ENCODE measurements at places on chromosomes 12 and 14.

DNA sequence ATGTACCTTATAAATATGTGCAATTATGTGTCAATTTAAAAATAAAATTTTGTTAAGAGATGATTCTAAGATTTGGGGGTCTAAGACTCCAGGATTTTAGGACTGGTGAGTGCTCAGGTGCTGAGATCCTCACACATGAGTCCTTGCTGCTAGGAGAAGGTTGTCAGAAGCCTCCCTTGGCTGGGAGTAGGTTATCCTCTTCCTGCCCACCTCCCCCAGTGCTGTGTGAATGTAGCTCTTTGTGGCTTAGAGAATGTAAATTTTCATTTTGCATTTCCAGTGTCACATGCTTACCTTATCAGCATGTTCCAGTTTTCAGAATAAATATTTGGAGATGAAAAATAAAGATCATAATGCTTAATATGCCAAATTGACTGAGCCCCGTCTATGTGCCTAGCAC, 114.2 kb upstream of the MDM1 start:
- no peak for DNase-seq

GRCh38 chr12:5904969-5905368, 40.1 kb downstream of the ANO2 start:
- DNase-seq, result no peak

DNA sequence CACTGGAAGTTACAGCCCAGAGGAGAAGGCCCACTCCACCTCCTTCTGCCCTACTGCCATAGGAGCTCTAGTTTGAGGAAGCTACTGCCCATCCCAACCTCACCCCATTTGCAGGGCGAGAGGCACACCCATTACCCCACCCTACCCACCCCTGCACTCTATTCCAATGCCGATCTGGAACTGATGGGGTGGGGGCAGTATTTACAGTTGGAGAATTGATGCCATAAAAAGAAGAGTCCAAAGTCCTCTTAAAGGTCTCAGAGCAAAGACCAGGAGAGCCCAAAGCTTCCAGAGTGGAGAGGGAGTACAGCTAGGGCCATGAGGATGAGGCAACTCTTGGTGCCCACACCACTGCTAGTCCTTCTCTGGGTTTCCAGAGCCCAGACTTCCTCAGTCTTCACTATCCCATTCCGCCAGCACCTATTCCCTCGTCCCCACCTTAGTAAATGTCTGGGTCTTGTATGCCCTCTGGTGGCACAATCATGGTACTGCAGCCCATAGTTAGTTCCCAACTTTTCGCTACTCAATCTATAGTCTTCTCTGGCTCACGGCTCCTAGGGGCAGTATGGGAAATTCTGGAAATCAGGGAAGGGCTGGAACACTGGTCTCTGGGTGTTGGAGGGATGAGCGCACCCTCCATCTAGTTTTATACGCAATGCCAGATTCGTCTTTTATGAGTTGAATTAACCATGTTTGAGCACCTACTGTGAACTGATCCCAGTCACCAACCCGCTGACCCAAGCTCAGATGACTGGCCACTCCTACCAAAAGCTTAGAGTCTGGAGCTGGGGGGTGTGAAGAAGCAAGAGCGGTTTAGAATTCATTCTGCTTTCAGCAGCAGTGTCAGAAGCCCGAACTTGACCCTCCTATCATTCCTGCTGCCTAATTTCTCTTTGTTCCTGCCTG, 6.9 kb upstream of the ADCY6 start:
- DNase-seq, result peak; percentile 38

- DNase-seq, result no peak
Measured at GRCh38 chr14:32307881-32308582, 21.1 kb upstream of the AKAP6 start.

GRCh38 chr12:57234571-57235016, 5.1 kb downstream of the SHMT2 start:
- DNase-seq, result no peak

- DNase-seq, result peak; percentile 68
Measured at GRCh38 chr12:31736472-31736871, 7.7 kb upstream of the AMN1 start.

GRCh38 chr14:52692248-52692962, 3.0 kb downstream of the ERO1A start:
- DNase-seq, result no peak

- DNase-seq, result no peak
Measured at GRCh38 chr12:3962631-3963483, 89.7 kb upstream of the PARP11 start.

GRCh38 chr12:20415028-20415427, 46.7 kb downstream of the PDE3A start:
- no peak for DNase-seq

GRCh38 chr12:34294671-34295365, 272.5 kb downstream of the ALG10 start:
- DNase-seq, result no peak

GRCh38 chr14:83085136-83085535, 1551.5 kb upstream of the SEL1L start:
- DNase-seq, result no peak

DNA sequence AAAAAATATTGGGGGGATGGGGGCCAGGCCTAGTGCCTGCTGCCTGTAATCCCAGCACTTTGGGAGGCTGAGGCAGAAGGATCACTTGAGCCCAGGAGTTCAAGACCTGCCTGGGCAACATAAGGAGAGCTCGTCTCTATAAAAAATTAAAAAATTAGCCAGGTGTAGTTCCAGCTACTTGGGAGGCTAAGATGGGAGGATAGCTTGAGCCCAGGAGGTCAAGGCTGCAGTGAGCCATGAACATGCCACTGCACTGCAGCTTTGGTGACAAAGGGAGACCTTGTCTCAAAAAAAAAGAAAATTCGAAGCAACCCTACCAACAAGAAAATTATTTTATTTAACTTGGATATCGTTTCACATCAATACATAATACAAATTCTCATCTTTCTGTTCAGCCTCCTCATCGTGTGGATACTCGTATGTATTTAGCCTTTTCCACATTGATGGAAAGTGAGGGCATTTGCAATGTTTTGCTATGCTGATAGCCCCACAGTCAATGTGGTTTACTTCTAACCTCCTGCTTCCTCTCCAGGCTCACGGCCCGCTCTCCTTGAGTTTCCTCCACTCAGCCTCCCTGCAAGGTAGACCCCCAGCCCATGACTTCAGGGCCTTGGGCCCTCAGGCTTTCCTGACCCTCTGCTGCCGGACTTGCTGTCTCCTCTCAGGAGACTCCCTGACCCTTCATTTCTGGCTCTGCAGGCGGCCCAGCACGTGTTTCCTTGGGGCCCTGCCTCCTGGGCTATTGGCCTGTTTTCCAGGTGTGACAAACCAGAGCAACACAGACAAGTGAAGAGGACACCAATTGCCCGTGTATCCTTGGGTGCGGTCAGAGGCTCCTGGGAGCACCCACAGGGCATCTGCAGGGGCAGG, 54.8 kb downstream of the NFKBIA start:
- DNase-seq, result no peak

GRCh38 chr14:91395466-91395865, 22.2 kb downstream of the CCDC88C start:
- DNase-seq, result no peak
